ENCODE measurements at places on chromosomes 1 and 21.

DNA sequence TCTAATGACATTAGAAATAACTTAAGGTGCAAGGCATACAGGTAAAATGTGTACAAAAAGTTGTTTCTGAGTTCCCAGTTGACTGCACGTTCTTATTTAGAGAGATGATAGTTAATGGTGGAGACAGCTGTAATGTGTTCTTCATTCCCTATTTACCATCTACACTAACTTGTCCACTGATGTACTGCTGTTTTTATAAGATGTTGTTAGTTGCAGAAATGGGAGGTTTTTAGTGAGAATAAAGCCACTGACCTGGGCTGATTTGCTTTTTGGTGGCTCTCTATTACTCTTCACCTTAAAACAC is 122.9 kb upstream of the LYPLAL1 start:
- DNase-seq = no peak

DNA sequence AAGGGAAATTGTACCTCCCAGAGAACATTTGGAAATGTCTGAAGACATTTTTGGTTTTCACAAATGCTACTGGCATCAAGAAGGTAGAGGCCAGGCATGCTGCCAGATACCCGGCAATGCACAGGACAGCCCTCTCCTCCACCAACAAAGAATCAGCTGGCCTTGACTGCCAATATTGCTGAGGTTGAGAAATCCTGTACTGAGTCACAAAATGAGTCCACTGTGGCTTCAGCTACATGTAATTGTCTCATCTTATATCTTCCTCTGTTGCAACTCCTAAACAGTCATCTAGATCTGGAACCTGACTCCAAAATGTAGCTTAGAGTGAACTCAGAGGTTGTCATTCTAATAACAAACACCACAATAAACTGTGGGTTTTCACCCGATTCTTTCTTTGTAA is 327.5 kb upstream of the POGK start:
- peak; percentile 2 for DNase-seq

GRCh38 chr1:59057211-59057694 is 239.6 kb upstream of the FGGY start:
- peak; percentile 54 for DNase-seq

GRCh38 chr1:159752135-159752580 is 28.6 kb upstream of the DUSP23 start:
- DNase-seq = peak; percentile 32

GRCh38 chr1:61742620-61743430 is 545 bp downstream of the PATJ start:
- no peak for DNase-seq

- DNase-seq = no peak
Measured at GRCh38 chr1:52683367-52683940, 14.7 kb downstream of the COA7 start.

GRCh38 chr1:245862812-245863540 is 644.1 kb downstream of the SMYD3 start:
- no peak for DNase-seq

DNA sequence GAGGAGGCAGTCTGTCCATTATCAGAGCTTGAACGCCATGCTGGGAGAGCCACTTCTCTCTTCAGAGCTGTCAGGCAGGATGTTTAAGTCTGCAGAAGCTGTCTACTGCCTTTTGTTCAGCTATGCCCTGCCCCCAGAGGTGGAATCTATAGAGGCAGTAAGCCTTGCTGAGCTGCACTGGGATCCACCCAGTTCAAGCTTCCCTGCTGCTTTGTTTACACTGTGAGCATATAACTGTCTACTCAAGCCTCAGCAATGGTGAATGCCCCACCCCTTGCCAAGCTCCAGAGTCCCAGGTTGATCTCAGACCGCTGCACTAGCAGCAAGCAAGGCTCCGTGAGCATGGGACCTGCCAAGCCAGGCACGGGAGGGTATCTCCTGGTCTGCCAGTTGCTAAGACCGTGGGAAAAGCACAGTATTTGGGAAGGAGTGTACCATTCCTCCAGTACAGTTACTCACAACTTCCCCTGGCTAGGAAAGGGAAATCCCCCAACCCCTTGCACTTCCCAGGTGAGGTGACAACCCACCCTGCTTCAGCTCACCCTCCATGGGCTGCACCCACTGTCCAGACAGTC is 32.5 kb downstream of the RGS13 start:
- DNase-seq = no peak

- no peak for DNase-seq
Measured at GRCh38 chr1:76759171-76759860, 108.0 kb upstream of the ST6GALNAC5 start.

- peak; percentile 98 for DNase-seq
Measured at GRCh38 chr1:163321311-163322305, at the start of gene NUF2. NUF2 (plus strand) TSS chr1:163321954; CDS start chr1:163326052, 4,098 bp downstream.

DNA sequence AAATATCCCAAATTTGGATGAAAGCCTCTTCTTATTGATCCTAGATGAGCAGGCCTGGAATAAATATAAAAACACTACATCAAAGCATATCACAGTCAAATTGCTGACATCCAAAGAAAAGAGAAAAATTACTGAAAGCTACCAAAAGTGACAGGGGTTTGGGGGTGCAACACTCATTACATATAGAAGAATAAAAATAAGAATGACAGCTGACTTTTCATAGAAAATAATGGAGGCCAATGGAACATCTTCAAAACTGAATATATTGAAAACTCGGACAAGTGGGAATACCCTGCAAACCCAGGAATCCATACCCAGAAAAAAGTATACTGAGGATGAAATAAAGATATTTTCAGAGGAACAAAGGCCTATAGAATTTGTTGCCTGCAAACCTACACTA is 84.0 kb downstream of the FOXJ3 start:
- no peak for DNase-seq

GRCh38 chr1:224329842-224330753 is at the start of gene NVL:
NVL (minus strand) TSS chr1:224330172; CDS start chr1:224330127, 45 bp downstream.
- peak; percentile 77 for DNase-seq

- no peak for DNase-seq
Measured at GRCh38 chr1:207345644-207346477, 24.4 kb downstream of the CD55 start.

DNA sequence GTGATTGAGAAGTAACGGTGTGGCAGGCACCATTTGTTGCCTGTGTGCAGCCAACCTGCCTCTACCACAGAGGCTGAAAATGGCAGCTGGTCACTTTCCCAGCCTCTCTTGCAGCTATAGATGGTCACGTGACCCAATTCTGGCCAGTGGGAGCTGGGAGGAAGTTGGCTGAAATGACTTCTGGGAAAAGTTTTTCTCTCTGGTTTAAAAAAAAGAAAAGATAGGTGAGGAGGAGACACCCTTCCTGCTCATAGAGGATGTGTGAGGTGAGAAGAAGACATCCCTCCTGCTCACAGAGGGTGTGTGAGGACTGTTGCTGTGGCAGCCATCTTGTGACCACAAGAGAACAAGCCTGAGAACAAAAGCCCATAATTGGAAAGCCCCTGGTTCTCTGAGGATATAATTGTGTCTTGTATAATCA is 122.8 kb downstream of the SYF2 start:
- no peak for DNase-seq

DNA sequence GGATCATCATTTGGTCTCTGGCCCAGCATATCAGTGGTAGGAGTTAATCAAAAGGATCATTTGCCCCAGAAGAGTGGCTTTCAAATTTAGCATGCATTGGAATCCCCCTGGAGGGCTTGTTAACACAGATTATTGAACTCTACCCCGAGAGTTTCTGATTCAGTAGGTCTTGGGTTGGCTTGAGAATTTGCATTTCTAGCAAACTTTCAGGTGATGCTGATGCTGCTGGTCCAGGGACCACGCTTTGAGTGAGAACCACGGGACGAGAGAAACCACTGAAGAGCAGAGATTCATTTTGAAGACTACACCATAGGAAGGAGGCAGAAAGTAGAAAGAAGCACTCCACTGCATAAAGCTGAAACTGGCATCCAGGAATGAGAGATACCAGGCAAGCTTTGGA is 81.3 kb upstream of the DUSP10 start:
- no peak for DNase-seq

DNA sequence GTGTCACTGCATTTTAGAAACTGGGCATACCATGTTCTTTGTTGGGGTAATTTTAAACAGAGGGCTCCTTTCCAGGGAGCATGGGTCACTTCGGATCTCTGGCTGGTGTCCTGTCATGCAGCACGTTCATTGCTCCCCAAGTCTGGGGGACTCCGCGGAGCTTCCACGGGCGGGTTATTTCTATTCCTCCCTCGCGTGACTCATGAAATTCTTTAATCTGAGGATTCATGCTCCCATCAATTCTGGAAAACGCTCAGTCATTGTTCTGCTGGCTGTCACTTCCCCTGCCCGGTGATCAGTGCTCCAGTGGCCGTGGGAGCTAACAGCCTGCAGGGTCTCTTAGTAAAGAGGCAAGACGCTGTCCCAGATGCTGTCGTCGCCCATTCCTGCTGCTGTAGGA is 28.1 kb downstream of the CFAP74 start:
- DNase-seq = no peak

GRCh38 chr1:213345621-213346020 is 294.6 kb downstream of the RPS6KC1 start:
- no peak for DNase-seq
